ENCODE measurements at places on chromosomes 12 and 14. TPM values are rescaled to one million over a fixed set of nuclear protein-coding genes. Genes with fewer than 3 reads are reported as not detected.

The RERG gene
- total RNA-seq, result 92.3 TPM

The ACACB gene
- total RNA-seq, result 37.5 TPM

GRCh38 chr12:58764100-58764953 lies 156.0 kb downstream of the LRIG3 start:
- DNase-seq, result no peak

DNA sequence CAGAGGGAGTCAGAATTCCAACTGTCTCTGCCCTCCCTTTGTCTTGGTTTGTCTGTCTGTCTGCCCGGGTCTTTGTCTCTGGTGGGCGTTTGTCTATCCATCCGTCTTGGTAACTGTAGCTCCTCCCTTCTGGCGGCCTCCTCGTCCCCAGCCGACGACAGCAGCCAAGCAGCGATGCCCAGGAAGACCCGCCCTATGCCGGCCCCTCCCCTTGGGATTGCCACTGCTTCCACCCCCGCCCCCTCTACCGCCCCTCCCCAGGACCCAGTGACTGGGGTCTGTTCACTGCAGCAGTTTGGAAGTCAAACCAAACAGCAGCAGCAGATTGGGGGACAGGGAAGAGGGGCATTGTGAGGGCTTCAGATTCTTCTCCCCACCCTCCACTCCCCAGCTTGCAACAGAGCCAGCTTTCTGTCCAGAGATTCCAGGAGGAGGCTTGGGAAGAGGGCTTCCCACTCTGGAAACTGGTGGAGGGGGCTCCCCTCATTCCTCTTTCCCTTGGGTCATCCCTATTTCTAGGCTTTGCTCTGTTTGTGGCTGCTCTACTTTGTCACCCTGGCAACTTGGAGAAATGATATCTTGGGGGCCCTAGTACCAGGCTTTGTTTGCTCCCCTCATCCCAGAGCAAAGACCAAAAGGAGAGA lies 2.4 kb upstream of the RARG start:
- DNase-seq, result no peak

DNA sequence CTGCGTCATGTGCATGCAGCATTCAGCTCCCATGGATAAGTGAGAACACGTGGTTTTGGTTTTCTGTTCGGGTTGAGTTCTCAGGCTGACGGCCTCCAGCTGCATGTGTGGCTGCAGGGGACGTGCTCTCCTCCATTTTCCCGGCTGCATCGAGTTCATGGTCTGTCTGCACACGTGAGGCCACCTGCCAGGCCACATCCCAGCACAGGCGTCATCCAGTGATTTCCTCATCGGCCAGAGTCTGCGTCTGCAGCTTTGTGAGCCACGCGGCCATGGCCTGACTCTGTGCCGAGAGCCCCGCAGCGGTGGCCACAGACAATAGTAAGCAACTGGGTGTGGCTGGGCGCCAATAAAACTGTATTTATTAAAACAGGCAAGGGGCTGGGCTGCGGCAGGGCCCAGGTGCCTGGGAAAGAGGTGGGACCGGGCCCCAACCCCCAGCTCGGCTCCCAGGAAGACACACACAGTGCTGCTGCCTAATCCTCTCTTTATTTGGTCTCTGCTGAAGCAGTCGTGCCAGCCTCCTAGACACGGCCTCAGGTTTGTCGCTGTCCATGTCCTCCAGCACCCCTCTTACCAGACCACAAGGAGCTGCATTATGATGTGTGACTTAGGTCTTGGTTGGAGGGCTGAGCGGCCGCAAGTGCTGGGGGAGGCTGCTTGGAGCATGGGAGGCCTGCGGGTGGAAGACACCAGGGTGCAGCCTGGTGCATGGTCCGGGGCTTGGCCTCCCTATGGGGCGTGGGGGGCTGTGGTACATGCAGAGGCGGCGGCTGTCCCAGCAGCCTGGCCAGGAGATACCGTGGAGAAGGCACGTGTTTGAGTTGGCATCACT lies 52.0 kb downstream of the NOC4L start:
- DNase-seq, result no peak

GRCh38 chr12:21434699-21435098 lies 2.8 kb upstream of the PYROXD1 start:
- DNase-seq, result no peak

GRCh38 chr12:46304070-46304469 lies 35.2 kb upstream of the SLC38A1 start:
- DNase-seq, result no peak

Measured in thoracic aorta (tissue), 2 donors.